ENCODE measurements at places on chromosomes 4 and X.

DNA sequence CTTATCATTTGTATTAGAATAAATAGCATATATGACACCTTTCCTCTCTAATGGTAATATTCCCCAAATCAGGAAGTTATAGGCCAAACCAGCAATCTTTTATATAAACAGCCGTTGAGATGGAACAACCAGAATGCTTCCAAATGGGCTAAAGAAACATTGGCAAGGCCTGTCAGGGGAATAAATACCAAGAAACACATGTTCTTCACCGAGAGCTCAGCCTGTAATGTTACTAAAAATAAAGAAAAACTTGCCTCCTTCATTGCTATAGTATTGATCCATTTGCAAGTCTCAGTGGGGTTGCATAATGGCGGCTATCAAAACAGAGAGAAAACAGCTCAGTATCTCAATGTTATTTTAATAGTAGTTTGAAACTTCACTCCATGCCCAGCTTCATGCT is 104.9 kb downstream of the FAM13A start:
- DNase-seq, result no peak

DNA sequence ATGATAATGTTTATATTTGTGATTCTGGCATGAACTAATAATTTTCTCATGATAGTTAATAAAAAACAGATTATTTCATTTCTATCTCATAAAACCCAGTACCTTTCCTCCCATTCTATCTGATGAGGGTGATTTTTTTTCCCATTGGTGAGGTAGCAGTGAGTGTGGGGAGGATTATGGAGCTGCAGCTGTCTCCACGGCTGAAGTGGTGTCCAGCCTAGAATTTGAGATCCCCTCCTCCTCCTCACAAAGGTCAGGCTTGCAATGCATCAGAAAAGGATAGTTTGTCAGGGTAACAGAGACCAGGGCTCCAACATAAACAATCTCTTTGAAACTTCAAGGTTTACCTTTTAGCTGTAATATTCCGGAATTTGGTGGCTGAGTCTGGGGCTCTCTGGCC is 60.9 kb downstream of the C4orf51 start:
- no peak for DNase-seq

DNA sequence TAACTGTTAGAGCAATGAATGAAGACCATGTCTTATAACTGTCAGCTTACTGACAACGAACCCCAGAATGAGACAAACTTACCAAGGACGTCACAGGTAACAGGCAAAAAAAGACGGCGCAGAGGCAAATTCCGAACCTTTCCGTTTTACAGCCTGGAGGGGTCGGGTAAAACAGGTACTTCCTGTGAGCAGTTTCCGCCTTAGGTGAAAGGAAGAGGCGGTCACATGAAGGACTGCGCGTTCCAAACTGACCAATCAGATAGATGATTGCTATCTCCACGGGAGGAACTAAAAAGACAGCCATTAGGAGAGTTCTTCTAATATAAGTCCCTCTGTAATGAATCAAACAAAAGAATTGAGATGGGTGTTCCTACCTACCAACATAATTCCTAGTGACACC is at the start of gene COX7B2:
Gene COX7B2 (minus strand): TSS at position 168 of the 400 bp plus-strand sequence. CDS start 174,053 bp downstream, outside the sequence.
- no peak for DNase-seq

DNA sequence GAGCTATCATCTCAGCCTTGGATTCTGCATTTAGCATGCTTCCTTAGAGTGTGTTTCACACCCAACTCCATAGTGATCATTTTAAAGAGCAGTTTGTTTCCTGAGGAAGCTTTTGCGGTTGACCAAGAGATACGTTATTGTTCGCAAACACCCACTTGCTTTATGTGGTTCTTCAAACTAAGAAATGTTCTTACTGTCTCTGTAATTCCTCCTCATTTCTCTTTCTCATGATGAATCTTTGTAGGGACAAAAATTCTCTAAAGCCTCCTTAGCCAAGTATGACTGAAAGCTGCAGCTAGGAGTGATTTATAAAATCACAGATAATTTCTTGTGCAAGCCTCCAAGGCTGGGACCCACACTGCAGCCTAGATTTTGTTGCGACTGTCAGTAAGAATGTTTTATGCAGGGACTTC is 10.0 kb downstream of the TNIP3 start:
- DNase-seq, result no peak

DNA sequence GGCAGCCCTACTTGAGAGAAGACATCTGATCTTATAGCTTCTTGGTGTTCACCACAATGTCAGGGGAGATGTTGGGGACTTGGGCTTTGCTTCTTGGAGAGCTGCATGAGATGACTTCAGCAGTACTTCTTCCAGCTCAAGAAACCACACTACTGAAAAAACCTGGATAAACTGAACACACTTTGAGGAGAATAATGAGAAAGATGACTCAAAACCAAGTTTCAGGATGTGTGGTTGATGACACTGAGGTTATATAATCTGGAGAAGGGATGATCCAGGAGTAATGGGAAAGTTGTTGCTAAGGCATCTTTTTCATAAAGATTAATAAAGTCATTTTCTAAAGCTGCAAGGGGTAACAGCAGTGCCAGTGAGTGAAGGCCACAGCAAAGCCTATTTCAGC is 58.4 kb upstream of the PNPLA4 start:
- DNase-seq, result no peak

DNA sequence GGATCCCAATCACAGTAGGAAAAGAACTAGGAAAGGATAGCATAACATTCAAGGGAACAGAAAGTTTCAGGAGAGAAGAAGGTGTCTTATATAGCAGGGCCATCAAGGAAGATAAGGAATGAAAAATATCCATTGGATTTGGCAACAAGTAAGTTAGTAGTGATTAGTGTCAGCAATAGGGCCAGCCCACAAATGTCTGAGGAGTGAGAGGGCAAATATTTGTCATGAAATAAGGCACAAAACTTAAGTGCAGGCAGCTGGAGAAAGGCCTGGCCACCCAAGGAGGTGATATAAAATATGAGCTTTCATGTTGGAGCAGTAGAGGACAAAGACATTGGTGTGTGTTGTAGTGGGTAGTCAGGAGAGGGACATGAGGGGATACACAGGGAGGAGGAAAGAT is 132.1 kb downstream of the COL4A6 start:
- no peak for DNase-seq

- DNase-seq, result no peak
These were observed 154.4 kb downstream of the PTTG2 start for GRCh38 chr4:38114386-38115150.

- no peak for DNase-seq
These were observed 92.0 kb upstream of the PRDX4 start for GRCh38 chrX:23575281-23575680.

GRCh38 chr4:16912896-16913295 is 14.5 kb upstream of the LDB2 start:
- DNase-seq, result no peak

GRCh38 chrX:17474892-17475291 is 99.9 kb downstream of the NHS start:
- no peak for DNase-seq

GRCh38 chr4:147780137-147780777 is 48.4 kb downstream of the ARHGAP10 start:
- no peak for DNase-seq

DNA sequence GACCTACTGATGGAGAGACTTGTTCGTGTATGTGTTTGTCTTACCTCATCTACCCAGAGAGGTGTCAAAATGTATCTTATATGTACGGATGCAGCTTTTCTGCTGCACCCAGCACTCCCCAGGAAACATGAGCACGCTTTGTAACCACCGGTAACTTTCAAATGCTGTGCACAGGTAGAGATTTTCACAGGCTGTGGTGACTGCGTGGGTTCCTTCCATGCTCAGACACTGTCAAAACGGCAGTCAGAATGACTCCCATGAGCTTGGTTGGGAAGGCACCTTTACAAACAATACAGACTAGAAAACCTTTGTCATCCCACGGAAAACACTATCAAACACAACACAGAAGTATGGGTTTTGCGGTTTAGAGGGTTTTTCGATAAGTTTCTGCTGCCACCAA is 28.2 kb downstream of the F11 start:
- no peak for DNase-seq

- DNase-seq, result no peak
These were observed 68.3 kb downstream of the ABLIM2 start for GRCh38 chr4:8090312-8090711.

- DNase-seq, result no peak
These were observed 27.1 kb downstream of the FAM47E start for GRCh38 chr4:76278583-76278982.

DNA sequence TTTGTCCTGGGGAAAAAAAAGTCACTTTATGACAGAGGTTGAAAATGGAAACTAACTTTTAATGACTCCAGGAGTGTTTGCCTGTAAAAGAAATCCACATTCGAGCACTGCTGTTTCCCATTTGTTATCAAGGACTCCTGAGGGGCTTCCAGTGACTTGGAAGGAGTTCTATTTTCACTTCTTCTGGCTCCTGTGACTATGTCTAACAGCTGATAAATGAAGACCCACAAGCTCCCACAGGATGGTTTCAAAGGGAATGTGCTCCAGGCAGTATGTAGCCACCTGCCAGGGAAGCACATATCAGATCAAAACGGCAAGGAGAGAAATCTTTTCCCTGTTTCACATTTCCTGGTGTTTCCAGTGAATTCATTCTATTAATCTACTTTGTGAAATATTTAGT is 159.8 kb upstream of the FAM241A start:
- DNase-seq, result no peak

- no peak for DNase-seq
These were observed 295.6 kb downstream of the SH2D1A start for GRCh38 chrX:124641737-124642491.

- no peak for DNase-seq
These were observed 49.7 kb upstream of the PTPN13 start for GRCh38 chr4:86544310-86544966.

DNA sequence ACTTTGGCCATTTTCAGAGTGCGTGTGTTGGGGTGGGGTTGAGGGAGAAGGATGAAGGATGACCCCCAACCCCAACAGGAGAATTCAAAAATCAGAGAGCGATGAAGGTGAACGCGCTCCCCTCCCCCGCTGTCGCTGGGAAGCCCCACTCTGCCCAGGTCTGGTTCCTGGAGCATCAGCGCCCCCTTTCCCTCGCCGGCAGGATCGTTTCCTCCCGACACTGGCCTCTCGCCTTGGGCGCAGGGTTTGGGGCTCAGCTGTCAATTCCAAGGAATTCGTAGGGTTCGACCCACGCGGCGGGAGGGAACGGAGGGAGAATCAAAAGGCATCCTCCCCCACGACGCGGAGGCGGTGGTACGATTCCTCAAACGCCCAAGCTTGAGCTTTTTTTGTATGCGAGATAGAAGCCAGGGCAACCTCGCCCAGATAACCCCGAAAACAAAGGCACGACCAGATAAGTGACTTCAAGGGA is 1.0 kb upstream of the PDGFRA start:
- peak; percentile 79 for DNase-seq

GRCh38 chr4:56723201-56723605 is 42.1 kb upstream of the HOPX start:
- no peak for DNase-seq

- no peak for DNase-seq
These were observed 163.2 kb upstream of the SPANXC start for GRCh38 chrX:141405486-141405852.

DNA sequence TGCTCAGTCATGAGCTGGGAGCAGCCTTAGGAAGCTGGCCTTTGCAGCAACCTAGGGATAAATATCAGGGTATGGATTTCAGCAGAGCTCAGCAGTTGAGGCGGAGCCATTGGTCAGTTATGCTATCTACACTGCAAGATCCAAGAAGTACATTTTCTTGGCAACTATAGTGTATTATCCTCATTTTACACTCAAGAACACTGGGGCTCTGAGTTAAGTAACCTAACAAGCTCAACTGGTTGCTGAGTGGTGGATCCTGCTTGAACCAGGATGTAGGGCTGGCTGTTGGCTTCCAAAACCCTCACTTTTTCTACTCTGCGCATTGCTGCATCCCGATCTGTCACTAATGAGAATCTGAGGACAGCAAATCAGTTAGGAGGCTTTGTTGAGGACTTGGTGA is 1.5 kb upstream of the SCARB2 start:
- no peak for DNase-seq

DNA sequence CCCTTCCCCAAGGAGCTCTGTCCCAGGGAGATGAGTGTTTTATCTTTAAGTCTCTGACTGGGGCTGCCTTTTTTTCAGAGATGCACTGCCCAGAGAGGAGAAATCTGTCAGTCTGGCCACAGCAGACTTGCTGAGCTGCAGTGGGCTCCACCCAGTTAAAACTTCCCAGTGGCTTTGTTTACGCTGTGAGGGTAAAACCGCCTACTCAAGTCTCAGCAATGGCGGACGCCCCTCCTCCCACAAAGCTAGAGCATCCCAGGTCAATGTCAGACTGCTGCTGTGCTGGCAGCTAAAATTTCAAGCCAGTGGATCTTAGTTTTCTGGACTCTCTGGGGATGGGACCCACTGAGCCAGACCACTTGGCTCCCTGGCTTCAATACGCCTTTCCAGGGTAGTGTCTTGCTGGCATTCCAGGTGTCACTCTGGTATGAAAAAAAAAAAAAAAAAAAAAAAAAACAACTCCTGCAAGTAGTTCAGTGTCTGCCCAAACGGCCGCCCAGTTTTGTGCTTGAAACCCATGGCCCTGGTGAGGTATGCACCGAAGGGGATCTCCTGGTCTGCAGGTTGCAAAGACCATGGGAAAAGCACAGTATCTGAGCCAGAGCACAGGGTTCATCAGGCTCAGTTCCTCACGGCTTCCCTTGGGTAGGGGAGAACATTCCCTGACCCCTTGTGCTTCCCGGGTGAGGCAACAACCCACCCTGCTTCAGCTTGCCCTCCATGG is 1616.1 kb upstream of the ADGRL3 start:
- DNase-seq, result no peak

- DNase-seq, result no peak
These were observed 60.1 kb downstream of the GRIA2 start for GRCh38 chr4:157280673-157281072.

- DNase-seq, result no peak
These were observed 89.7 kb upstream of the RAB40AL start for GRCh38 chrX:102847362-102847761.

DNA sequence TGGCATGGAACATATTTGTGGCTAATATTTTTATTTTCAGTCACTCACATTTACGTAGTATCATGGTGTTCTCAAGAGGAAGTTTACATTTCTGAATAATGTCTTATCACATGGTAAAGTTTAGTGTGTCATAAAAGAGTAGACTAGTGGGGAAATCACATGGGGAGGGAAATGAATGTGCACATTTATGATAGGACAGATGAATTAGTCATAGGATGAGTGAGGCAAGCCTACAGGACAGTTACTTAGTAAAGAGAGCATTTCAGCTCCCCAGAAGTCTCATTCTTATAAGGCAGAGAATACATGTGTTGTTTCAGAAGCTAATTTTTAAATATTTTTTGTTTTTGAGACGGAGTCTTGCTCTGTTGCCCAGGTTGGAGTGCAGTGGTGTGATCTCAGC is 6.2 kb downstream of the GK start:
- DNase-seq, result no peak

GRCh38 chr4:3465698-3466671 is 2.9 kb downstream of the DOK7 start:
- DNase-seq, result no peak
